ENCODE measurements at places on chromosomes 2 and 18.

GRCh38 chr2:197307236-197307932 is 3.2 kb downstream of the ANKRD44 start:
- no peak for DNase-seq

DNA sequence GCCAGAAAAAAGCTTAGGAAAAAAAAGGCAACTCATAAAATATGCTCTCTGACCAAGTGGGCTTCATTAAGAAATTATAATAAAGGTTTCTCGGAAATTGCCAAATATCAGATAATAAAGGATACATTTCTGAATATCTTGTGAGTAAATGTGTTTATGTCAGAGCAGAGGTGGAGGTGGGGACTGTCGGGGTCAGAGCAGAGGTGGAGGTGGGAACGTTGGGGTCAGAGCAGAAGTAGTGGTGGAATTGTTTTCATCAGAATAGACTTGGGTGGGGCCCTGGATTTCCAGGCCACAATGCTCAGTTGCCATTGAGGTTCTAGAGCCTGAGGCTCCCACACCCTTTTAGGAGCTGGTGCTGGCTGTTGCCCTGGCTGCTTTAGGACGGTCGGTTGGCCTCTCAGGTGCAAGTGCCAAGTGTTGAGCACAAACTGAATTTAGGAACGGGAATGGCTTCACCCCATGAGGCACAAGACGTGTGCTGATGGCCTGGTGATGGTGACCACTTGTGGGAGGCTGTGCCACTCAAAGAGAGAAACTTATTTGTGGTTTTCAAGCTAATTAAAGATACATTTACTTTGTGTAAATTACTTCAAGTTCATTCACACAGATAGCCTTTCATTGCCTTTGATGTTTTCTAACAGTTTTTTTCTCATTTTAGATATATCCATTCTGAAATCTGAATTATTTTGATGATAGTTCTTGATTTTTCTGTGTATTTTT is 131.5 kb downstream of the ATP9B start:
- DNase-seq = peak; percentile 83

DNA sequence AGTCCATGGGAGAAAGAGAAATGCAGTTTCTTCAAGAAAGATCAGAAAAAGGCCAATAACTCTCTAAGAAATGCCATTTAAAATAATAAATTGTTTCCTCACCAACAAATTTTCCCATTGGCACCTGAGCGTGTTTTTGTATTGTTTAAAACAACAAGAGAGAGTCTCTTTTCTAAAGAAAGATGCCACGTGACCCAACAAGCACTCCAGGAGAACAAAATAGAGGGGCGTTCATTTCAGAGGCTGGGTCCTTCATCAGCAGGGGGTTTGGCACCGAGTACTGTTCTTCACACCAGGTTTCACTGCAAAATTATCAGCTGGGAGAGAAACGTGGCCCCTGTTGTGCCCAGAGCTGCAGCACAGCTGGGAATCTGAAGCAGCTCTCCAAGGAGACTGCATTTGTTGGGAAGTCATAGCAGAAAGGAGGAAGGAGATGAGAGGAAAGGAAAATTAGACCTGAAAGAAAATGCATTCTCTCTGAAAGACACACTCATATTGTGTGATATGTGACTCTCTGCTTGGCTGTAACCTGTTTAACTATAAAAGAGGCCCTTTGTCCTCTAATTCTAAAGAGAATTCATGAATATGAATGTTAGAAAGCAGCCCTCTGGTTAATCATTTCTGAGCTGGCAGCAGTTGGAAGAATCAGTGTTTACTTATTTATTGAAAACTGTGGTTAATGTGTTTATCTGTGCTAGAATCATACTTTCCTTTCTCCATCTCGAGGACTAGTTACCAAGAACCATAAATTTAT is 205.3 kb upstream of the CDH20 start:
- no peak for DNase-seq

- DNase-seq = no peak
Observed at GRCh38 chr18:72652990-72653593, 109.0 kb upstream of the CBLN2 start.

GRCh38 chr2:170715062-170715931 is at the start of gene SP5:
Gene SP5, plus strand, starts transcription at chr2:170715337. Its CDS starts 176 bp downstream, at chr2:170715513.
- no peak for DNase-seq

GRCh38 chr2:236691799-236692167 is 122.2 kb downstream of the ACKR3 start:
- no peak for DNase-seq

- DNase-seq = no peak
Observed at GRCh38 chr2:146661473-146662096, 1183.2 kb upstream of the ACVR2A start.

GRCh38 chr2:769771-770170 is 92.6 kb upstream of the TMEM18 start:
- no peak for DNase-seq
